ENCODE measurements at places on chromosomes 1 and 21.

- DNase-seq, result peak; percentile 93
These were observed 21.5 kb downstream of the STPG1 start for GRCh38 chr1:24391882-24392603.

DNA sequence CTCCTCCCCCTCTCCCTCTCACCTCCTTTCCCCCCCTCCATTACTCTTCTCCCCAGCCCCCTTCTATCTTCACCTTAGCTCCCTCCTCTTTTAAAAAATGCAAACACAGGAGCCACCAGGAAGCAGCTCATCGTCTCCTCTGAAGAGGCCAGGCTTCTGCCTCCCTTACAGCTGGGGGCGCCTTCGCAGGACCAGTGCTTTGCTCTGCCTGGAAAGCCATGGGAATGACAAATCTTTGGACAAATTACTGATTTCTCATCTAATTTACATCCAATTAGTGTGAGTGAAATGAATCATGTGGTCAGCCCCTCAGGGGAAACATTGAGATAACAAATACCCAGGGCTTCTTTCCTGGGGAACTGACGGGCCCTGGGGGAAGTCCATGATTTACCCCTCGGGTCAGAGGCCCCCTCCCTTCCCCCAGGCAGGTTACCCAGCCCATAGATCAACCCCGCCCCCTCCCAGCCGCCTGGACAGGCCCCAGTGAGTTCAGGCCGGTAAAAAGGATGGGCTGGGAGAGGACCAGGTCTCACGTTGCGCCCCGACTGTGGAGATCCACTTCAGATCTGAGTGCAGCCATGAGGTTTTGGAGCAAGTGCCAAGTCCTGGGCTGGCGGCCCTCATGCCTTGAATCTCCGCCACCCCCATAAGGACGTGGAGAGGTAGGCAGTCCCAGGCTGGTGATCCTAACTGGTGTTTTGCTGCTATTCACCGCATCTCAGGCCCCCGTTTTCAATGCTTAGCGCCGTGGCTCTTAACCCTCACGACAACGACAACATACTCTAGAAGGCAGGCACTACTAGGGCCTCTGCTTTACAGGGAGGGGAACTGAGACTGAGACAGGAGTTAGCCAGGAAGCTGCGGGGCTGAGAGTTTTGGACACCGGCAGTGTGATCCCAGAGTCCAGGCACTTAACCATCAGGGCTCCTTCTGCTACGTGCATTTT lies 300.8 kb downstream of the RRAGC start:
- DNase-seq, result no peak

DNA sequence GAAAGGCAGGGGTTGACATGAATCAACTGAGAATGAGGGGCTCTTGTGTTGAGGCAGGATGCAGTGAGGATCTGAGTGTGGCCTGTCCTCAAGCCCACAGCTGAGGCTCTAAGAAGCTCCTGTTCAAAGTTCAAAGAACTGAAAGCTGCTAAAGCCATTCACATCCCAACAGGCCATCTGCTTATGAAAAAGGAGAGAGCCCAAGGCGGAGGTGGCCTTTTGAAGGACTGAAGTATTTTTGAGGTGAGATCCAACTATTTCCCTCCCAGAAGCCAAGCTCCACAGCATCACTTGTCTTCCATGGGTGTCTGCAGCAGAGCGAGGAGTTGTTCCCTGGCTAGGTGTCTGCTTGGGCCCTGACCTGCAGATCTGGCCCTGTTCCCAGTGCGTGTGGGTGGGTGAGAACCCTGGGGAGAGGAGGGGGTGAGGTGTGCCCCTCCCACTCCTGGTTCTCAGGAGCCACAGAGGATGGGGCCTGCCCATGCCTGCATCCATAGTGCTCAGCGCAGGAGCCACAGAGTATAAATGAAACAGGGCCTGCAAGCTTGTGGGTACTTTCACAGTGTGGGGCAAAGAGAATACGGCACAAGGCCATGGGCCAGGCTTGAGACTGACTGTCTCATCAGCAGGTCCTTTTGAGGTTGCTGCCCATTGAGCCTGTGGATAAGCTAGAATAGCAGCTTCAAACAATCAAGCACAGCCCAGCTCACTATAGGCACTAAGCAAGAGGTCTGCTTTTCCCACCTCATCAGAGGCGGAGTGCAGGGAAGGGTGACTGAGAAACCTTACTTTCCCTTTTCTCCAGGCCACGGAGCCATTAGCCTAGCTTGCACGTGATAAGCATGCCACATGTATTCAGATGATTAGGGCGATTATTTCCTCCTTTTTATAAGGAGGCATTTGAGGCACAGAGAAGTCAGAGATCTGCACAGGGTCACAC lies 15.7 kb downstream of the REG4 start:
- DNase-seq, result peak; percentile 87

- DNase-seq, result no peak
These were observed 44.6 kb downstream of the TBCE start for GRCh38 chr1:235411489-235412486.

GRCh38 chr1:248807067-248807737 lies 18.5 kb downstream of the SH3BP5L start:
- DNase-seq, result peak; percentile 77

DNA sequence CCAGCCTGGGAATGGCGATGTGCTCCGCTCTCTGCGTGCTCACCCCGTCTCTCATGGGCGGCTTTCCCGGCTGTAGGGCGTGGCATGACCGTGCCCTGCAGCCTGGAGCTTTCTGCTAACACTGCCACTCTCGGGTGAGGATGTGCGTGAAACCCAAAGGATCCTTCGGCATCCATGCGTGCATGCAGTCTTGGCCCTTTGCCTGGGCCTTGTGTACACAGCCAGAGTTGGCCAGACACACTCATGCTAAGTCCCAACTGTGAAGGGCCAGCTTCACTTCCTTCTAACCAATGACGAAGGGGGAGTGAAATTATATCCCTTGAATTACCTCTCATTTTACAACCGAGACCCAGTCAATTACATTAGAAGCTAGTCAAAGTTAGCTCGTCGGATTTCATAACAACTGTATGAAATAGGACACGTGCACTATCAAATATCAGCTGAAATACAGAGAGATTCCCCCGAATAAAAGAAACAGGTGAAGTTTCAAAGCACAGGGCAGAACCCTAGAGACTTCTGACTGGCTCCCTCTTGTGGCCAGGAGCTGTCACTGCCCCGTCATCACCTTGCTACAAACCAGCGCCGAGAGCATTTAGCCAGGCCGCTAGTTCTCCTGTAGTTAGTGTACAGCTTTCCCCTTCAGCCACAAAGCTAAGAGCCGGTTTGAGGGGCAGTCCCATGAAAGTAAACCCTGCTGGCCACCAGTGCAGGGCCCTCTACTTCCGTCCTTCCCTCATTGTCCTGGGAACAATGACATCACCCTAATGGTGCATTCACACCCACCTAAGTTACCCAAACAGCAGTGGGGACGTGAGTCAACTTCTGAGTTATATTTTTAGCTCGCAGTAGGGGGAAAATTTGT lies 63.4 kb upstream of the COA6 start:
- no peak for DNase-seq

- no peak for DNase-seq
These were observed 2.6 kb upstream of the TOR3A start for GRCh38 chr1:179079113-179079761.

- peak; percentile 31 for DNase-seq
These were observed 102.3 kb upstream of the TIAM1 start for GRCh38 chr21:31446226-31446855.

- DNase-seq, result no peak
These were observed 843.8 kb downstream of the USP25 start for GRCh38 chr21:16573578-16573977.

- DNase-seq, result no peak
These were observed 190.5 kb downstream of the PTPRU start for GRCh38 chr1:29426701-29427279.

GRCh38 chr1:228496494-228496893 lies 9.3 kb downstream of the RNF187 start:
- no peak for DNase-seq

- DNase-seq, result peak; percentile 83
These were observed 48.5 kb upstream of the SLC25A33 start for GRCh38 chr1:9490605-9491339.

DNA sequence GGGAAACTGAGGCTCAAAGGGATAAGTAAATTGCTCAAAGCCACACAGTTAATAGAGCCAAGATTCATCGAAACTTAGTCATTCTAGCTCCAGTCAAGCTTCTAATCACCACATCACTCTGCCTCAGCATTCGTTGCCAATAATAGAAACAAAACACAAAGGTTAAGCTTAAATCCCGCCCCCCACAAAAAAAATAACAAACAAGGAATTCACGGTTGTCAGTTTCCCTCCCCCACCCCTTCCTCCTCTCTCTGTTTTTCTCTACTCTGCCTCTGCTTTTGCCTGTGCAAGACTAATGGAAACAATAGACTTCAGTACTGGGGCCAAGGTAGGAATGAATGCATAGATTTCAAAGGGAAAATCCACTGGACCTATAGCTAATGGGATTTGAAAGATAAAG lies 70.7 kb upstream of the ZNF644 start:
- no peak for DNase-seq

GRCh38 chr1:115189814-115190539 lies 100.7 kb upstream of the TSPAN2 start:
- no peak for DNase-seq

GRCh38 chr1:165647970-165648369 lies 16.9 kb downstream of the MGST3 start:
- DNase-seq, result no peak

DNA sequence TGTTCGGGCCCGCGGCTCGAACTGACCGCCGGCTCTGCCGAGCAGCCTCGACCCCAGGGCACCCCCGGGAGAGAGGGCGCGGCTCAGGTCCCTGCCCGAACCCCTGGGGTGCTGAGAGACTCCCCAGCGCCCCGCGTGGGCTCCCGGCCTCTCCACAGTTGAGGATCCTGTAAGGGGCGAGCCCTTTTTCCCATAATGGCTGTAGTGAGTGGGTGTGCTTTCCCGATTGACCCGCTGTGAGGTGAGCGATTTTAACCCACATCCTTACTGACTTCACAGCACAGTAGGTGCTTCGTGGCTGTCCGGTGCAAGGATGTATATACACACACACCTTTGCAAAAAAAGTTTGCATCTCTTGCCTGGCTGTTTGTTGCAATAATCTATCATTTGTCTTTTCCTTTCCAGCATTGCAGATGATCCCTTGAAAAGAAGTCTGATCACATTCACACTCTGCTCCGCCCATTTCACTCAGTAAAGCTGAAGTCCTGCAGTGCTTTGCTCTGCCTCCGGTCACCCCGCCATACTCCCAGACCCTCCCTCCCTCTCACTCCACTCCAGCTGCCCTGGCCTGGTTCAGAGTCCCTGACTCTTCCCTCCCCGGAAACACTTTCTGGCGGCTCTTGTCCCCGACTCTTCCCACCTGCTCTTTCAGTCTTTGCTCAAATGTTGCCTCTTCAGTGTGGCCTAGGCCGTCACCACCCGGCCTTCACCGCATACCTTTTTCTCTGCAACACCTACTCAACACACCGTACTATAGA lies 955 bp upstream of the UBE2G2 start:
- DNase-seq, result no peak

GRCh38 chr1:6220236-6220635 lies 14.3 kb downstream of the RNF207 start:
- DNase-seq, result no peak

- no peak for DNase-seq
These were observed 398.3 kb upstream of the DUSP10 start for GRCh38 chr1:222140206-222140605.

DNA sequence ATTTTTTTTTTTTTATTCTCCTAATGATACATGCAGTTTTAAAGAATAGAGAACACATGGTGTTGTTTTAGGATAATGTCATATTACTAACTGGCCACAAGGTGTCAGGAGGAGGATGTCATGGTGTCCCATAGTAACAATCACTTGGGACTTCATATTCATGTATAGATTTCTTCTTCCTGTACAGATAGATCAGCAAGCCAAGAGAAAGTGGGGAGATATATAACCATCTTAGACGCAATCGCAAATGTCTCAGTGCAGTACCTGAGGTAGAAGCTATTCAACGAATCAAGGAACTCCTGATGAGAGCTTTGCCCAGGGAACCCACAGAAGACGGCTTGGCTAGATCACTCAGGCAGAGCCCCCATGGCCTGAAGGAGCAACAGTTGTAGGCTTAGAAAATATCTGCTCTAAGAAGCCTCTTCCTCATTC lies 12.3 kb downstream of the OR2T11 start:
- no peak for DNase-seq

All from posterior cingulate gyrus (tissue), 11 donors.